AG20443 (cell line): ENCODE measurements at places on chromosomes 2 and 18.

GRCh38 chr2:239018271-239019182 is 170.6 kb downstream of the TWIST2 start:
- no peak for DNase-seq

- peak; percentile 47 for DNase-seq
Measured at GRCh38 chr2:38740851-38741731, 10.1 kb downstream of the SRSF7 start.

- no peak for DNase-seq
Measured at GRCh38 chr2:42800981-42801380, 8.6 kb upstream of the HAAO start.

DNA sequence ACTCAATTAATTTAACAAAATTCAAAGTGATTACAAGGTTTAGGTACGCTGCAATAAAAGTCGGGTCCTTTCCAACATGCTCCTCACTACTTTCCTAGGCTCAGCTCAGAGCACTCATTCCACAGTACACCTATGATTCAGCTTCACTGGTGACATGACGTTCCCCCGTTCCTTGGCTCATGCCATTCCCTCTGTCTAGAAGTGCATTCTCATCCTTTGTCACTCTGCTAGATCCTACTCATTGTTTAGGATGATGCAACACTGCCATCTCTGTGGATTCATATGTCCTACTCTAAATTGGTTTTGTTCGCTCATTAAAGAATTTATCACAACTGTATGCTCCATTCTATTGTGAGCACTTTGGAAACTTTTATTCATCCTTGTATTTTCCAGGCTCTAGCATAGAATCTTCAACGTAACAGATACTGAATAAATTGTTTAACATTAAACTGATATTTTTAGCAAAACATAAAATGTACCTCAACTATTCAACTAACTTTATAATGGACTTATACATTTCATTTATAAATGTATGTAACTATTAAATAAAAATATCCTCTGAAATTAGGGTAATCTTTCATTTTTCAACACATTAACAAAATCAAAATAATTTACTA is 78.6 kb downstream of the FAM228A start:
- peak; percentile 17 for DNase-seq

DNA sequence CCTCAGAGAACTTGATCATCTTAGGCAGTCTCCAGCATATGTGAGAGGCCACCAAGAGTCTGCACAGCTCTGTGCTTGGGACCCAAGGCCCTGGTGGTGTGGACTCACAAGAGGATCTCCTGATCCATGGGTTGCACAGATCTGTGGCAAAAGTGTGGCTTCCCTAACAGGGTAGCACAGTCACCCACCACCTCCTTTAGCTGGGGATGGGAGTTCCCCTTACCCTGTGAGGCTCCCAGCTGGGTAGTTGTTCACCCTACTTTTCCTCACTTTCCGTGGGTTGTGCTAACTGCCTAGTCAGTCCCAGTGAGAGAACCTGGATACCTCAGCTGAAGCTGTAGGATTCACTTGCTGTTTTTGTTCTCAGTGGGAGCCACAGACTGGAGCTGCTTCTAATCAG is 123.7 kb downstream of the FTCDNL1 start:
- DNase-seq = no peak

- no peak for DNase-seq
Measured at GRCh38 chr2:217160978-217161973, 301.4 kb upstream of the TNP1 start.

- no peak for DNase-seq
Measured at GRCh38 chr18:9418047-9418690, 57.1 kb upstream of the RALBP1 start.

DNA sequence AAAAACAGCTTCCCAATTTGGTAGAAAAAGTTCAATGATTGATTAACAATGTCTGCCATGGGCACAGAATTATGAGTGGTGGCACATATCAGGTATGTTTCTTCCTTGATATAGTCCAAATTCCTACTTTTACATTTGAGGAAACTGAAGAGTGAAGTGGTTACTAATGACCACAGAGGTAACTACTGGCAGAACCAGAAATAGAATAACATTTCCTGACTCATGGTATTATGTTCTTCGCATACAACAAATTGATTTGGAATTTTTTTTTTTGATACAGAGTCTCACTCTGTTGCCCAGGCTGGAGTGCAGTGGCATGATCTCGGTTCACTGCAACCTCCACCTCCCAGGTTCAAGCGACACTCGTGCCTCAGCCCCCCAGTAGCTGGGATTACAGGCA is 6.0 kb upstream of the NFE2L2 start:
- no peak for DNase-seq

GRCh38 chr18:56937874-56938430 is 208.9 kb upstream of the BOD1L2 start:
- DNase-seq = no peak

- peak; percentile 66 for DNase-seq
Measured at GRCh38 chr2:3349211-3349693, 28.4 kb downstream of the EIPR1 start.

- peak; percentile 73 for DNase-seq
Measured at GRCh38 chr2:179460181-179460929, 195.7 kb upstream of the SESTD1 start.

DNA sequence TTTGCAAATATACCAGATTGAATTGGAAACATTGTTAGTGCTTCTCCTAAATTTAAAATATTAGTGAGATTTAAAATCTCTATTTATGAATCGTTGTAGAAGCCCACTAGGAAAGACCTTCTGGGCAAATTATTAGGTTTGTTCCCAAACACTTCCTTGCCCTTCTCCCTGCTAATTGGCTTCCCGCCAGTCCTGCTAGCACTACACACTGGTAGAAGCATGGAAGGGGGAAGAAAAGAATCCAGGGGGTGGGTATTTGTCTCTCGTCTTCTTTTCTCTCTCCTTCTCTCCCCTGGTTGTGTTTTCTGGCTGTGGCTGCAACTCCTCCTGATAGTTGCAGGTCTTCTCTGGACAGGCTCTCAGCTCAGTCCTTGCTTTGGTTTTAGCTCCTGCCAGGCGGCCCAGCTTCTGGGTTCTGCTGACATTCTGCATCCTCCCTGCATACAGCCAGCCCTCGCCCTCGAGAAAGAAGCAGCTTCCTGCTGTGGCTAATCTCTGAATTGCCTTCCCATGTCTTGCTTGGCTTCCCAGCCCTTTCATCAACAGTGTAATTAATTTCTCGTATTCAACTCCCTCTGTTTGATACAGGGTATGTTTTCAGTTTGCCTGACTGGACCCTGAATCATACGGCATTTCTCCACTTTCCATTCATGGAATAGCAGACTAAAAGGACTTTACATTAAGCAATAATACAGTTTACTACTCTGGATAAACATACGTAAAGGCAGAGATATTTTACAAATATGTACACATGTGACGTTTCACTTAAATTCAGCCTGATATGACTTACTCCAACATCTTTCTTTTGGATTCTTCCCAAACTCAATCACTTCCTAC is 6.9 kb upstream of the PARD3B start:
- peak; percentile 43 for DNase-seq

DNA sequence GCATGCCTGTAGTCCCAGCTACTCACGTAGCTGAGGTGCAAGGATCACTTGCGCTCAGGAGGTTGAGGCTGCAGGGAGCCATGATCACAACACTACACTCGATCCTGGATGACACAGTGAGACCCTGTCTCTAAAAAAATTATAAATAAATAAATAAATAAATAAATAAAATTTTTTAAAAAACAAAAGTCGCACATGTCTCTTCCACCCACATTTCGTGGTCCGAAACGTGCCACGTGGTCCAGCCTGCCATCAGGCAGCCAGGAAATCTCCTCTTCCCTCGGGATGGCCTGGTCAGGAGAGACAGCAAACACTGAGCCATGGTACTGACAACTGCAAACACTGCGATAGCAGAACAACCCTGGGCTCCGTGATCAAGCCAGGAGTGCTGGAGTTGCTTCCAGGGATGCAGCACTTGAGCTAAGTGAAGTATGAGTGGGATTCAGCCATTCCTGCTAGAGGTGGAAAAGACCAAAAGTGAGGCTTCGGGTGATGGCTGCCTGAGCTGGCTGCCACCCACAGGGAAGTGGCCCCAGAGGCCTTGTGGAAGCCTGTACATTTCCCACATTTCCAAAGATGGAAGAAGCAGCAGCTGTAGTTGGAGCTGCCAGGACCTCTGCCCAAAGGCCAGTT is 193.1 kb downstream of the SMAD2 start:
- no peak for DNase-seq

- DNase-seq = peak; percentile 43
Measured at GRCh38 chr2:150644298-150645067, 157.0 kb upstream of the RND3 start.
